Hepatic stellate cell (primary cell): ENCODE measurements at places on chromosomes 2 and 18.

DNA sequence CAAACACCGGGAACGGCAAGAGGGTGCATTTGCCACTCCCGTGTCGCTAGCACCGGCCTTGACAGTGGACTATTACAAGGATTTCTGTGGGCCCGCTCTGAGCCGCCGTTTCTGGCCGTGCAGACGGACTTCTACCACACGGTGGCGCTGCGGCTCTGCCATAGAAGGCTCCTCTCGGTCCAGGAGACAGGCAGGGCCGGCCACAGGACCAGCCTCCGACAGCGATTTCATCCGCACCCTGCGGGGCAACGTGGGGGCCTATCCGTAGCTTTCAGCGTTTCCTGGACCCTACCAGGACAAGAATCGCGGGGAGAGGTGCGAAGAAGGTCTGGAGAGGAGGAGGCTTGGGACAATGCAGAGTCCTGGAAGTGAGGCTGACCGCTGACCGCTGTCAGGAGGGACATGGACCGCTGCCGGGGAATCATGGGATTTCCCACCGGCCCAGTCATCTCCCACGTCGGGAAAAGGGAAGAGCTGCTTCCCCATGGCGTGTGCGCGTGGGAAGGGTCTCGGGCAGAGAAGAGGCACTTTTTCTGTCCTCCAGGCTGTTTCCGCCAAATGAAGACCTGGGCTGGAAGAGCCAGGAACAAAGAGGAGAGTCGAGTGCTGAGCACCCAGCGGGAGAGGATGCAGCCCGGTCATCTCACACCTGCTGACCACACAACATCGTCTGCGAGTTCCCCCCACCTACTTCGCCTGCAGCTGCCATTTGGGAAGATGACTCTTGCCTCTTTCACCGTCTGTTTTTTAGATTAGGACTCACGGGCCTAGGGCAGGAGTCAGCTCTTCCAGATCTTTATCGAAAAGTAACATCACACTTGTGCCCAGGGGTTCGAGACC, 35.5 kb upstream of the HAAO start:
- peak; percentile 70 for DNase-seq

DNA sequence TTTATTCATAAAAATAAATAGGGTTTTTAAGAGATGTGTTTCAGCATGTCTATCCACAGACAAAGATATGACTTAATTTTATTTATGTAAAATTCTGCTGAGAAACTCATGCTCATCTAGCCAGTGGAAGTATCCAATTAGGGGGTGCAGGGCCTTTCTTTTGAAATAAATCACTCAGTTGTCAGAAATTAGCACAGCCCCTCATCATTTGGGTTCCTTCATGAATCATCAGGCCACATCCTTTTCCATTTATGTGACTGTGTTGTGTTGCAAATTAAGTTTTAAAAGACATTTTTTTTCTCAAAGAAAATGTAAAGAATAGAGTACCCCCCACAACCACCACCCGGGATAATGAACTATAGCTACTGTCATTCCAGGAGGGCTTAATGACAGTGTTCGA, 185.8 kb downstream of the NRP2 start:
- DNase-seq, result no peak

GRCh38 chr2:235740821-235741220, 247.0 kb downstream of the AGAP1 start:
- no peak for DNase-seq

GRCh38 chr2:56768973-56769372, 585.2 kb downstream of the CCDC85A start:
- DNase-seq, result no peak

GRCh38 chr18:9260388-9261380, 73.9 kb upstream of the TWSG1 start:
- DNase-seq, result no peak

- no peak for DNase-seq
These were observed 3.0 kb downstream of the ZDBF2 start for GRCh38 chr2:206277503-206277902.

GRCh38 chr2:196314780-196315179, 143.4 kb upstream of the STK17B start:
- no peak for DNase-seq

GRCh38 chr2:137262594-137262993, 497.2 kb downstream of the THSD7B start:
- DNase-seq, result no peak

GRCh38 chr2:191253476-191253875, 8.3 kb downstream of the MYO1B start:
- no peak for DNase-seq

DNA sequence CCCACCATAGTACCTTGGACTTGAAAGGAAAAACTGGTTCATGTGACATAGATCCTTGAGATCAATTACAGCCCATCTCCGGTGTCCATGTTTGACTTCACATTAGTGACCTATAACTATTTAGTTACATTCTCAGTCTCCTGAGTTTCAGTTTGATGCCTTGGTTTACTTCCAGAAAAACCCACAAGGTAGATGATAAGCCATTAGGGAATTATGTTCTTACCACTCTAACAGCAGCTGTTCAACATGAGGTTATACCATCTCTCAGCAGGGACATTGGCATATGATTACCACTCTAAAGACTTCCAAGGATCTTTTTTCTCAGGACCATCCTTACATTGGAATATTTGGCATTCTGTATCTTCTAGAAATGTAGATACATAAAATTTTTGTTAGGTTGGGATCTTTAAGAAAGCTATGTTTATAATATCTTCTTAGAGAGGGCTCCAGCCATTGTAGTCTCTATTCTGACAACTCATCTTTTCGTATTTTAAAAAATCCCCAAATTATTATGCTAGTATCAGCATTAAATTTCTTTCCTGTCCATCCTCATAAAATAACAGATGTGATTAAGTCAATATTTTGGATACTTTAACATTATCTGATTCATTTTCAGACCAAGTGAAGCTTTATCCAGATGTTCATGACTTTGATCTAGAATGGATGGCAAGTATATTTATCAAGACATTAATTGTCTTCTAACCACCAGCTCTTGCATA, 258.9 kb downstream of the RDH14 start:
- DNase-seq, result no peak
